ENCODE measurements at places on chromosomes 11 and 22.

- DNase-seq: no peak
Observed at GRCh38 chr11:43119275-43119970, 192.4 kb upstream of the API5 start.

- no peak for DNase-seq
Observed at GRCh38 chr22:17929909-17930308, 94.5 kb downstream of the MICAL3 start.

DNA sequence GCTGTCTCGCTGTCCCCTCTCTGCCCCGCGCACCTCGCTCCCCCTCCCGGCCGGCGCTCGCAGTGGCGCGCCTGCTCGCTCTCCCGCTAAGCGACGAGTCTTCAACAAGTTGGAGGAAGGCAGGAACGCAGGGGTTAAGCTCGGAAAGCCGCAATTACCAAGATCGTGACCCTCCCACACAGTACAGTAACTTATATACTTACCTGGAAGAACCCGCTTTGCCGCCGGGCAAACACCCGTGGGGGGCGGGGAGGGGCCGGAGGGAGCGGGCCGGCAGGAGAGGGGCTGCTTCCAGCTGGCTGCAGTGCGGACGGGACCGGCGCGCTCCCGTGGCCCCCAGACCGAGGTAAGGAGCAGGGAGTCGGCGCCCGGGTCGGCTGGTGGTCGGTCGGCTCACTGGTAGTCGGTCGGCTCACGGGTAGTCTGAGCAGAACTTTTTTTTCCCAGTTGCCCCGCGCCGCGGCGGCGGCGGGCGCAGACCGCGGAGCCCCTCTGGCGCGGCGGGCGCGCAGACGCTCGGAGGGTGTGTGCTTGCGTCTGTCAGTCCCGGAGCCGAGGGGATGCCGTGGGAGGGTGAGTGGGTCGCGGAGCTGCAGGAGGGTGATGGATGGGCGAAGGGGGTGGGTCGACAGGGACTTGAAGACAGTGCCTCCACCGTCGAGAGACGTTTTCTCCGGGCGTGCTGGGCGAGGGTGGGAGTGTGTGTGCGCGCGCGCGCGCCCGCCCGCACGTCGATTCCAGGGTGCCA lies 101.2 kb upstream of the HSD17B12 start:
- DNase-seq: peak; percentile 28

DNA sequence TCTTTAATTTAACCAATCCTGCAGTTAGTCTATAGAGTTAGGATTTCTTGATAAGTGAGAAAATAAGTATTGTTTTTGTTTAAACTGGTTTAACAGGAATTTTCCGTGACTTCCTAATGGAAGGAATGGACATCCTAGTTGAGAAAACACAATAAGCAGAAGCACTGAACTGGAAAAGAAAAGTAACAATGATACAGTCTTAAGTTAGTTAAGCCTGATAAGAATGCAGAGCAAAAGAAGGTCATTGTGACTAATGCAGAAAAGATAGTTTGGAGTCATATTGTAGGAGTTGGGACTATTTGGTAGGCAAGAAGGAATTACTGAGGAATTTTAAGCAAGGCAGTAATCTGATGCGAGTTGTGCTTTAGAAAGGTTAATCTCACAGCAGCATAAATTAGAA lies 11.7 kb downstream of the RNF141 start:
- DNase-seq: no peak

DNA sequence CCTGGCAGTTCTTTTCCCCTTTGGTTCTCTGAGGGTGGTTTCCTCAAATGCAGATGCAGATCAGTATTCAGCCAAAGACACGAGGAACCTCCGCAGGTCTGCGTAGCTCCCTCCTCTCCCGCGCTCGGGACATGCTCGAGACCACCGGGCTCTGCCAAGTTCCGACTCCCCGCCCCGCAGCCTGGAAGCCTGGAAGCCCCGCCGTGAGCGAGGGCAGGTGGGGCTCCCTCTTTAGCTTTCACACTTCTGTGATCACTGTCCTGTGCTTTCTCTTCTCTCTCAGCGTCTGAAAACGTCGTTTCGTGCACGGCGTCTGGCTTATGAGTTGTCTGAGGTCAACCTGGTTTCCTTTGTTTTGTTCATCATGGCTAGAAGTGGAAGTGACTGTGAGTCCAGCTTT lies 26.6 kb downstream of the ZBED4 start:
- no peak for DNase-seq

GRCh38 chr11:64713016-64713707 lies 9.8 kb downstream of the NRXN2 start:
- no peak for DNase-seq

- DNase-seq: peak; percentile 93
Observed at GRCh38 chr22:44532552-44532951, 34.5 kb upstream of the RTL6 start.

DNA sequence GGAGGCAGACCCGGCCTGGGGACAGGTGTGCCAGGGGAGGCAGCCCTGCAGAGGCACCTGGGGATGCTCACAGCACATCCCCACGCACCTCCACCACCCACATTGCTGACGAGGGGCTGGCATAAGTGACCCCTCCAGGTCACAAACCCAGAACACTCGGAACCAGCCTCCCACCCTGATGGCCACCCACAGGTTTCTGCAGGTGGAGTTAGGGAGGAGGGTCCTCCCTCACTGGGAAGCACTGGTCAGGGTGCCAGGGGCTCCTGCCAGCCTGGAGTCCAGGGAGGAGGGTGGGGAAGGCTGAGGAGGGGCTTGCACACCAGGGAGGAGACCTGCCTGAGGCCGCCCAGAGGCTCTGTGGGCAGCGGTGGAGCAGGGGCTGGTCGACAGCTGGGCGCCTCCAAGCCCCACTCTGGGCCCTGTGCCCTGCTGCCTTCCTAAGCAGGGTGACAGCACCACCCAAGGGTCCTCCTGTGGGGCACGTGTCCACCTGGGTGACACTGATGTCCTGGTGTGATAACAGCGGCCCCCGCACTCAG lies 51.0 kb upstream of the CARS1 start:
- DNase-seq: no peak

GRCh38 chr11:65416841-65417701 lies 5.5 kb upstream of the NEAT1 start:
- DNase-seq: no peak

DNA sequence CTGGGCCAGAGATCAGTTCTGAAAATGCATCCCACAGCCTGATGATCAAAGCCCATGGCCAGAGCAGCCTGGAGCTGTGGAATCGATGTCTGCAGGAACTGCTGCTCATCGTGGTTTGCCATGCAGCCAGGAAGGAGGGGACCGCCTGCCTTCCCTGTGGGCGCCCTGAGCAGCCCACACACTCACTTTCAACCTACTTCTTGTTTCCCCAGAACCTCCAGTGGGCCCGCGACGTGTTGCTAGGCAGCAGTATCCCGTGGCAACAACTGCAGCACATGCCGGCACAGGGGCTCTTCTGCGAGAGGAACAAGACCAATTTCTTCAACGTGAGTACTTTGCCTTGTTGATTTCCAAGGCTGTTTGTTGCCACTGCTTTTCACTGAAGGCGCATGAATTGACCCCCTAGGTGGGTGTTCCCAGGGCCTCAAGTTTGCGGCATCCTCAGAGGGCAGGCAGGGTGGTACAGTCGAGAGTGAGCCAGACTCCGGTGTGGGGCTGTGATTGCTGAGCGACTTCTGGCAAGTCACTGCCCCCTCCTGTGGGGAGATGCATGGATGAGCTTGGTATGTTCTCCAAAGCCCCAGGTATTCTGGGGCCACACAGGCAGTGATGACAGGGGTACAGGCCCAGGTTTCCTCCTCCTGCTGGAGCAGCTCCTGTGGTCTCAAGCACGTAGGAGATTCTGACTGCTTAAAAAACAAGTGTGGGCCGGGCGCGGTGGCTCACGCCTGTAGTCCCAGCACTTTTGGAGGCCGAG lies 47.0 kb upstream of the SUSD2 start:
- no peak for DNase-seq

GRCh38 chr11:8068605-8069221 lies 12.3 kb upstream of the TUB start:
- peak; percentile 16 for DNase-seq

DNA sequence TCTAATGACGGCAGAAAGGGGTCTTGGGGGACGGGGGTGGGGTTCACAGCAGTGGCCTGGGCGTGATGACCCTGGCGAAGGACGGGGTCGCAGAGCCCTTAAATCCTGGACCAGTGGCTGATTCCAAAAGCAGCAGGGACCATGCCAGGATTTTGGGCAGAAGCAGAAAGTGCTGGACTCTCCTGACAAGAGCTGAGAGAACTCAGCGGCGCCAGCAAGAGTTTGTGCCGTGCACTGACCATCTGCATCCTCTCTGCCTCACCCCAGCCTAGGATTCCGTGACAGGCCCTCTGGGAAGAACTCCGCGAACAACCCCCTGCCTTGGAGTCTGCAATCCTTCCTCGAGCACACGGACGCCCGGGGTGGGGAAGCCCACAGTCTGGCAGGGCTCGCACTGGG lies 644 bp upstream of the NDUFV1 start:
- DNase-seq: no peak

DNA sequence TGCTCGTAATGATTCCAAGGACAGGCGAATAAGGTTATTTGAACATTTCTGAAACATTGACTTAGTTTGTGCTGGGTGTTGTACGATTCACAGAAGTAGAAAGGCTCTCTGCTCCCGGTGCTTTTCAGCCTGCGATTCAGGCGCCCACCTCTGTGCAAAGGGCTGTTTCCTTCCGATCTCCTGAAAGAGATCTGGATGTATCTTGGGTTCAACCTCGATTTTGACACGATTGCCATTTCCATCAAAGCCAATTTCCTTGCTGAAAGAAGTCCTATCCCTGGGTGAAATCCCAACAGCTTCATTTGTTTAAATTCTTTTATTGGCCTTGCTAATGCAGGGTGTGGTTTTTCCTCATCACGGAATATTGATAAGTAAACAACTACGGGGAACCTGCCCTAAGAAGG lies 1.1 kb upstream of the ZC3H12C start:
- peak; percentile 34 for DNase-seq

- no peak for DNase-seq
Observed at GRCh38 chr11:10261821-10262220, 32.2 kb downstream of the SBF2 start.

DNA sequence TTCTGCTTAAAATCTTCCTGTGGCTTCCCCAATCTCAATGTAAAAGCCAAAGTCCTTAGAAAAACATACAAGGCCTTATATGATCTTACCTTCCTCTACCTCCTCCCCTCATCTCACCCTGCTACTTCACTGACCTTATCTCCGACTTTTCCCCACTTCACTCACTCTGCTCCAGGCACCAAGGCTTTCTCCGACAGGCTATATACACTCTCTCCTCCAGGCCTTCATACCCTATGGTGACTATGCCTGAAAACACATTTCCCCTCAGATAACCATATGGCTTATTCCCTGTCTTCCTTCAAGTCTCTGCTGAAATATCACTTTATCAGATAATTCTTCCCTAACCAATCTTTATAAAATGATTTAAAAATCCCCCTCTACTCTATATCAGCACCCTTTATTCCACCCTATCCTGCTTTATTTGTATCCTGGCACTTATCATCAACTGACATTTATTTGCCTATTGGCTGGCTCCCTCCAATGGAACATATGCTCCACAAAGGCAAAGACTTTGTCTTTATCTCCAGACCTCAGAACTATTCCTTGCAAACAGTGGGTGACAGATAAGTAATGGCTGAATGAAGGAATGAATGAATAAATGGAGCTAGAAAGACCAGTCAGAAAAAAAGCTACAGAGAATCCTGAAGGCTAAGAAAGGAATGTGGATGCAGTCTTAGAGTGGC lies 52.7 kb downstream of the PAK1 start:
- DNase-seq: no peak

GRCh38 chr22:46596032-46596441 lies 24.1 kb upstream of the GRAMD4 start:
- DNase-seq: no peak

- no peak for DNase-seq
Observed at GRCh38 chr11:44573333-44573732, 7.9 kb downstream of the CD82 start.

- DNase-seq: no peak
Observed at GRCh38 chr22:32354360-32355351, 3.0 kb upstream of the RFPL3 start.

DNA sequence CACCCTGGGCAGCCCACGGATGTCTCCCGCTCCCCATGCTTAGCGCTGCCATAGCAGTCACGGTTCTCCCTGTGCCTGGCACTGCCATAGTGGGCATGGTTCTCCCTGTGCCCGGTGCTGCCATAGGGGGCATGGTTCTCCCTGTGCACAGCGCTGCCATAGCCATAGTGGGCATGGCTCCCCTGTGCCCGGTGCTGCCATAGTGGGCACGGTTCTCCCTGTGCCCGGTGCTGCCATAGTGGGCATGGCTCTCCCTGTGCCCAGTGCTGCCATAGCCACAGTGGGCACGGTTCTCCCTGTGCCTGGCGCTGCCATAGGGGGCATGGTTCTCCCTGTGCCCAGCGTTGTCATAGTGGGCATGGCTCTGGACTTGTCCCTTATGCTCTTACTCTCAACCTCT lies 19.9 kb upstream of the ARAP1 start:
- DNase-seq: no peak

DNA sequence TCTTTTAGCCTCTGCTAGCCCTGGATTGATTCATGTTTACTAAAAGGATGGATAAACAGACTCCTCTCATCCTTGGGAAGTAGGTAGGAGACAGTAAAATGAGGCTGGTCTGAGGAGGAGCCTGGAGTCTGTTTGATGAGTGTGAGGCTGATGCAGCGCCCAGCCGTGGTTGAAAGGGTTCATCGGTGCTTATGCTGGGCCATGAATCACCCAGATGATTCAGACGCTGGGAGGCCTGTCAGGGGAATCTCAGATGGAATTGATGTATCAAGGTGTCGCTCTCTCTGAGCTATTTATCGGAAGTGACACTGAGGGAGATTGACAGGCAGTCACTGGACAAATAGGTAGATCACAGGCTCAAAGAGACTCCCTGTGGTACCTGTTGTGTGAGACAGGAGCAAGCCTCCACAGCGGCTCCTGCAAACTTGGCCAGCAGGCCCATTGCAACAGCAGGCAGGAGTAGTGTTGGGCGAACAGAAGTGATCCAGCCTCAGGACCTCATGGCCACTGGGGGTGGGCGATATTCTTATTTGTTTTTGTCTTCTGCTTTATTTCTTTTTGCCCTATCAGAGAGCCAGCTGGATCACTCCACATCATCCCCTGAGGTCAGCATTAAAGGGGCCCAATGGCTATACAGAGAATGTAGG lies 109.9 kb upstream of the CADM1 start:
- no peak for DNase-seq

- DNase-seq: no peak
Observed at GRCh38 chr11:786235-787083, 3.4 kb downstream of the CEND1 start.

GRCh38 chr11:62148271-62148980 lies 24.6 kb downstream of the INCENP start:
- DNase-seq: no peak

DNA sequence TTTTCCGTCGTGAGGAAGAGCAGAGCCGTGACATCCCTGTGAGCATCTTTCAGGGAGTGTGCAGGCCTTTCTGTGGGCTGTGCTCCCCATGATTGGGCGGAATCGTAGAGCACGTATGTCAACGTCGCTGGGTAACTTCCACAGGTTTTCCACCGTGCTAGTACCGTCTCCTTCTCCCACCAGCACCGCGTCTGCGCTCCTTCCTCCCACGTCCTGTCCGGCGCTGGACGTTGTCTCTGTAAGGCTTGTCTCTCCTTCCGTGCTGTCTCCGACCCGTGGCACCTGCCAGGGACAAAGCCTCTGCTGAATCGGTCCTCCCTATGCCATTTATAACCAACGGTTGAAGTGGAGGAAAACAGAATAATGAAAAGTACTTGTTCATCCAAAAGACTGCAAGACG lies 386.7 kb downstream of the BRD1 start:
- no peak for DNase-seq

All from NCI-H345 (cell line).